ENCODE measurements at places on chromosomes 11 and 22.

DNA sequence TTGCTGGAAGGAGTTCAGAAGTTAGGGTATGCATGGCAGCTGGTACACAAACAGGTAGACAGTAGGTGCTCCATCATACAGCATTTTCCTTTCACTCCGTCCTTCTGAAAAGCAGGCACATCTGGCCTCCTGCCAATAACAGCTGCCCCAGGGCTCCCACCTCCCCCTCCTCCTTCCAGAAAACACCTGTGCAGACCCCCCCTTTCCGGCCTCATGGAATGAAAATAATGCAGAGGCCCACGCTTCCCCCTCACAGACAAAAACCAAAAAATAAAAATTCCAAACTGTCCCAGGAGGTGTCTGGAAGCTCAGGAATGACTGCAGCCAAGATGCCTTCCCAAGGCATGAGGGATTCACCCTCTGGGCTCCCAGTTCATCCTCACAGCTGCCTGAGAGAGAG lies 185.5 kb downstream of the MN1 start:
- H3K27ac ChIP-seq = no peak overlapping the region
- H3K27me3 ChIP-seq = peaks cover 27% of the 10 kb centered on the region
- no peaks in the 10 kb centered on the region for H3K36me3 ChIP-seq
- no peak overlapping the region for H3K4me3 ChIP-seq

GRCh38 chr11:131976021-131976420 lies 605.6 kb downstream of the NTM start:
- no peak overlapping the region for H3K27ac ChIP-seq
- H3K4me1 ChIP-seq = no peaks in the 10 kb centered on the region

GRCh38 chr22:17578136-17578754 lies 14.9 kb downstream of the SLC25A18 start:
- H3K27me3 ChIP-seq = no peaks in the 10 kb centered on the region
- no peak overlapping the region for H3K4me3 ChIP-seq
- peak overlapping the region; percentile 68 for H3K27ac ChIP-seq
- no peaks in the 10 kb centered on the region for H3K4me1 ChIP-seq

DNA sequence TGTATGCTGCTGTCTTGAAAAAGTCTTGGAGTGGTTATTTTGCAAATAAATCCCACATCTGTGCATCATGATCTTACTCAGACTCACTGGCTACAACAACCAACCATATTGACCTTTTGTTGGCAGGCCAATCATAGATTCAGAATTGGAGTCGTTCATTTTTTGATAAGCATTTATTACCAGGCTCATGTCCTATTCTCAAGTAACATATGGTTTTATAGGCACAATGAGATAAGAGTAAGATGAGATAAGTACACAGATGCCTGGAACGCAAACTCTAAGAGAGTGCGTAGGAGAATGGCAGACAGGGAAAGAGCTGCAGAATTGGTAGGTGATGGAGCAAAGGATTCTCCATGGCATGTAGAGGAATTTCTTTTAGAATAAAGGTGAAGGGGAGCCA lies 71.6 kb upstream of the SLC5A12 start:
- no peak for DNase-seq
- no peaks in the 10 kb centered on the region for H3K4me1 ChIP-seq
- no peak overlapping the region for H3K27ac ChIP-seq

- DNase-seq = no peak
- H3K27me3 ChIP-seq = no peaks in the 10 kb centered on the region
- H3K36me3 ChIP-seq = no peaks in the 10 kb centered on the region
- no peak overlapping the region for H3K4me3 ChIP-seq
- H3K27ac ChIP-seq = no peak overlapping the region
These were observed 369.7 kb downstream of the INSC start for GRCh38 chr11:15484398-15484797.

DNA sequence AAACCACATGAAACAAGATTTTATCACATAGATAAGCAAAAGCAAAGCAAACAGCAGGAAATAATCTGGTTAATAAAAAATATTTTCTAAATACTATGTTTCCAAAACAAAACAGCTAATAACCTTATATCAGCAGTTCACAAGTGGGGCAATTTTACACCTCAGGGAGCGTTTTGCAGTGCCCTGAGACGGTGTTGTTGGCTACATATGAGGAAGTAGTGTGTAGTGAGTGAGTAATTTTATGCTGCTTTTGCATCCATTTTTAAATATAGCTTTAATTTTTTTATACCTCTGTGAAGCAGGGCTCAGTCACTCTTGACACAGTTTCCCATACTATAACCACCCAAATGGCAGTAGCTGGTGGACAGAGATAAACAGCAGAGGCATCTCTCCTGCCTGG lies 438.5 kb upstream of the B3GAT1 start:
- H3K27me3 ChIP-seq = no peaks in the 10 kb centered on the region
- H3K27ac ChIP-seq = no peak overlapping the region
- no peaks in the 10 kb centered on the region for H3K4me1 ChIP-seq

Measured in heart left ventricle (tissue), 16 donors.